ENCODE measurements at places on chromosomes 6 and 20.

DNA sequence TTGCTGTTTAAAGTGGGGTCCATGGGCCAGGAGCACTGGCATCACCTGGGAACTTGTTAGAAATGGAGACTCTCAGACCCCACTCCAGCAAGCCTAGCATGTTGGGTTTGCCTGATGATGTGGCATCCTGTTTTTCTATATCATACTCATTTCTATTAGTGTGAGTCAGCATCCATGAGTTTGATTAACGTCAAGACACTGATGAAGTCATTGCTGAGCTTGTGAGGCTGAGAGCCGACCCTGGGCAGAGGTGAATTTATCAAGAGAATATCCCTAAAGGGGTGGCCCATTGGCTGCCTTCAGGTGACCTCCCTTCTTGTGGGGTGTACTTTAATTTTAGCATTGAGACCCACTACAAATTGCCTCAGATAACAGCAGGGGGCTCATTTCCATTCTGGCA lies 43.4 kb upstream of the RNF144B start:
- no peak for DNase-seq

- DNase-seq = no peak
Measured at GRCh38 chr20:32546918-32547752, 38.0 kb downstream of the NOL4L start.

DNA sequence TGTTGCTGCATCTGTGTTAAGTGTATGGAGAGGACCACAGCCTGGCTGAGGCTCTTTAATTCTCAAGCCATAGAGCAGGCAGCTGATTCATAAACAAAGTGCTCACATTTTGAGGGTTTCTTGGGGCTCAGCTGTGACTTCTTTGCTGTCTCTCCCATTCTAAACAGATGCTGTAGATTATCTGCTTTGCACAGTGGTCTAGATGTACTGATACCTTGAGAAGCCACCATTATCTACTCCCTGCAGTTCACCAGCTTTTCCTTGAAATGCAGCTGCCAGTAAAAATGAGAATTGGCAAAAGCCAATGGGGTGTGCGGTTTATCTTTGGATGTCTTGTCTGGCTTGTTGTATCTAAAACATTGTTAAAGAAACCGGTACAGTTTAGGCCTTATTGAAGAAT lies 5.2 kb upstream of the CNR1 start:
- no peak for DNase-seq

DNA sequence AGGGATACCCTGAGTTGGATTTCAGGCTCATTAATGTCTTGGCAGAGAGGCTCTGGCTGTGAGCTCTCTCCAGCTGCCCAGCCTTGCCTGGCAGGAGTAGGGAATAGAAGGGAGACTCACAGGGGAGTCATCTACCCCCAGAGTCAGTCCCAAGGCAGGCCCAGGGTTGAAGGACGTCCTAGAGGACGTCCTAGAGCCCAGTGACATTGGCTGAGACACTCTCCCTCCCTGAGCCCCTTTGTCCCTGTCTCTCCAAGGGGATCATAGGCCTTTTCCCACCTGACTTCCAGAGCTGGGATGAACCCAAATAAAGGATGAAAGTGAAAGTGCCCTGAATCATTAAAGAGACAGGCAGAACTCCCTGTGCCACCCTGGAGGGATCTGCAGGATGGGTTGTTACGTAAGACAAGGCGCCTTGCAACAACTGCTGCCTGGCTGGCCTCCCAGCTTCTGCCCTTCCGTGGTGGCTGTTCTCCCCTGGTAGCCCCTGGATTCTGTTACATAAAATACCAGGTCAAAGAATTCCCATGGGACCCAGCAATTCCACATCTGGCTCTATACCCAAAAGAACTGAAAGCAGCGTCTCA lies 53.6 kb upstream of the SIRPA start:
- no peak for DNase-seq

GRCh38 chr6:40334496-40335270 lies 252.5 kb downstream of the LRFN2 start:
- no peak for DNase-seq

GRCh38 chr6:24536466-24536865 lies 41.7 kb downstream of the ALDH5A1 start:
- no peak for DNase-seq

DNA sequence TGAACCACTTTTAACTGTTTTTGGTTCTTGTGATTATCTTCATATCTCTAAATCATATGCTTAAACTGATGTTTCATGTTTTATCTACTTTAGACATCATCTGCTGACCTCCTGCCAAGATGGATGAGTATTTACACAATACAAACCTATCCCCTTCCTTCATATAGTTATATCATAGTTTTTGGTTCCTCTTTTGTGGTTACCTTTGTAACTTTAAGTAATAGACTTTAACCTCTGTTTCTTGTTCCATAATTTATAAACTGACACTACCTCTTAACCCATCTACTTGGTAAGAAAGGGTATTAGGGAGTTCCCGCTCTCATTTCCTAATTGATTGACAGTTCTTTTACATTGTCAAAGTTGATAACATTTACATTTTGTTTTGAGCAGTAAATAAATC lies 11.9 kb downstream of the PCMT1 start:
- DNase-seq = no peak

DNA sequence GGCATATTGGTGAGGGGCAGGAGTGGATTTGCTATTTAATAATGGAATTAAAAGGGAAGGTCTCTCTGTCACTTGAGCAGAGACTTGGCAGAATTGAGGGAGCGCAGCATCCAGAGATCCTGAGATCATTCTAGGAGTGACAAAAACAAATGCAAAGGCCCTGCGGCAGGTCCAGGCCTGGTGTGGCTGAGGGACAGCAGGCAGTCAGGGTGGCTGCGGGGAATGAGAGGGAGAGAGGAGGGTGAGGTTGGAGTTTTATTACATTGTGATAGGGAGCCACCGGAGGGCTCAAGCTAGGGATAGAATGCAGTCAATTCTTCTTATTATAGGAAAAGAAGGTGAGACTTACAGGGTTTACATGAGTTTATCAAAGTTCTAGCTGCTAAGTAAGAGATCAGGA lies 59.5 kb upstream of the PBOV1 start:
- DNase-seq = no peak

GRCh38 chr6:153108315-153108714 lies 22.8 kb downstream of the RGS17 start:
- no peak for DNase-seq

GRCh38 chr6:41896281-41896680 lies 1.1 kb upstream of the USP49 start:
- DNase-seq = no peak

GRCh38 chr20:45444050-45444449 lies 25.5 kb upstream of the WFDC2 start:
- peak; percentile 20 for DNase-seq

DNA sequence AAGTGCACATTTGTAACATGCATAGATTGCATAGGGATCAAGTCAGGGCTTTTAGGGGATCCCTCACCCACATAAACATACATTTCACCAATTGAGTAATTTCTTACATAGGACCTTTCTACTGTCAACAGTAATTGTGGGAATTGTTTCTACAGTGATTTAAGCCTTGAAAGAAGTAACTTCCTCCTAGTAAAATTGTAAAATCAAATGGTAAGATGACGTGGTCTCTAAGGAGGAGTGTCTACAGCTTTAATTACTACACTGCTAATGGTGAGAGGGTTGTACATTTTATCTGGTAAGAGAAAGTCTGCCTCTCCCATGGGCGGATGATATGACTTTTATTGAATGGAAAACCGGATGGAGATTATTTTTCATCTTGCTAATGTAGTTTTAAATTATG lies 98.0 kb downstream of the RPP40 start:
- no peak for DNase-seq

DNA sequence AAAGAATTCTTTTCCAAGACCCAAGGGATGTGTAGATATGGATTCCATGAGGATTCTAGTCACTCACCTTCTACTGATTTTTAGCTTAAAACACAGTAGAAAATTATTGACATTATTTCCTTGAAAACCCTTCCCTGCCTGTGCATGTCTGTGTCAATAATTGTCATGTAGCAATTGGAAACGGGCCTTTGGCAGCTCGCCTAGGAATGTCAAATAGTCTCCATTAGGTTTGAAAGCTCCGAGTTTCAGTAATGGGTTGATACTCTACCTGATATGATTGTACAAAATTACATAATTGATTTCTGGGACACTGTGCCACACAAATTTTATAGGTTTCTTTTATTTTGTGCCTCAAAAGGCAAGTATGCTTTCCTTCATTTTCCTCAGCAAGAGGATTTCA lies 515.2 kb upstream of the ARID1B start:
- DNase-seq = no peak

DNA sequence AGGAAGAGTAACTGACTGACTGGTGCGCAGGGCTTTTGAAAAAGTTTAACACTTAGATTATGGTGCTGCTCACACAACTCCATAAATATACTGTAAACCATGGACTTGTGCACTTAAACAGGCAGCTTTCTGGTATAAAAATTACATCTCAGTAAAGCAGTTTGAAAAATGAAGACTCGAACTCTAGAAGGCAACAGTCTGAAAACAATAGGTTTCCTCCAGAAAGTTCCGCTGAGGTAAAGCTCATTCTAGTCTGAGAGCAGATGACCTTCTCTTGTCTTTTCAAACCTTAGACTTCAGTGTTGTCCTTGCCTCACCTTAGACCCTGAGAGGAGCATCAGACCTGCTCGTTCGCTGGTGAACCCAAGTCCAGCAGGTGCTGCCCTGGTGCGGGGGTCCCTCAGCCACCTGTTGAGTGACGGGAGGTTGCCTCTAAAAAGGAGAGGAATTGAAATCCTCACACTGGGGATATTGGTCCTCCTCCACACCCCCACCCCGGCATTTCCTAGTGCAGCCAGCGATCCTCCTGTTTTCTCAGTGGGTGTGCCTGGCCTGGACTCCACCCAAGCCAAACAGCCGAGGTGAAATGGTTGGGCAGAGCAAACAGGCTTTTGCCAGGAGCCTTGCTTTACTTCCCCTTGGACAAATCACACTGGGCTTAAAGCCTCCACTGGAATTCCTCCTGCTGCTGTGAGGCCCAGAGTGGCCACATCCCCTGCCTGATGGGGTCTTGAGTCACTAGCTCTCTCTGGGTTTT lies 14.7 kb upstream of the PYGB start:
- no peak for DNase-seq

DNA sequence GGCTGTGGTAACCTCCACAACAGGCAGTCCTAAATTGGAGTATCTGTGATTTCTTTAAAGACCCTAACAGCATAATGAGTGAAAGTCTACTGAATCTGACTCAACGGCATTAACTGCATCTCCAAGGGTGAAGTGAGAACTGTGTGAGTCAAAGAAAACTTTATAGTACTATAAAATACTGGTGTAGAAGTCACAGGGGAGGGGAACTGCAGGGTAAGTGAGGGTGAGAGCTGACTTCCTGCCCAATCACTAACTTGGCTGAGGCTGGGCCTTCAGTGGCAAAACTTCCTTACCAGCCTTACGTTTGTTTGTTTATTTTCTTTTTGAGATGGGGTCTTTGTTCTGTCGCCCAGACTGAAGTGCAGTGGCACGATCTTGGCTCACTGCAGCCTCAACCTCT lies 109.8 kb downstream of the PTPRK start:
- no peak for DNase-seq

DNA sequence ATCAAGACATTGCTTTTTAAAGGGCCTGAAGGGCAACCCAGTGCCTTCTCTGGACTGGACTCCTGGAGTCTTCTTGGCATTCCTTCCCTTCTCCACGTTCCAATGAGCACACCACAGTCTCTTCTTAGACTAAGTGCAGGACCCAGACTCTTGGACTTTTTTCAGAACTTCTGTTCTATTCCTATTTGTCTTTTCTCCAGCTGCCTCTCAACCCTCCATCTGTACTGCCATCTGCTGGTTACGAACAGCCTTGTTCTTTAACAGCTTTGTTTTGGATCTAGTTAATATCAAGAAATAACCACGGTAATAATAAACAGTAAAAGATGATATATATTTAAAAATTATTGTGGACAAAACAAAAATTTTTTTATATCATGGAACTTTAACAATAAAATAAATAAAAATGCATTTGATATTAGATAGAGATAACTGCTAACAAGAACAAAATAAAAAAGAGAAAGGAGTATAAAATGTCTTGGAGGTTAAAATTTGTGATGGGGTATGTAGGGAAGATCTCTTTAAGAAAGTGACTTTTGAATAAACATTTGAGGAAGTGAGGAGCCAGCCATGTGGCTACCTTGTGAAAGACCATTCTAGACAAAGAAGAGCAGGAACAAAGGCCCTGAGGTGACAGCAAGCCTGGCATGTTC lies 105.1 kb upstream of the HCRTR2 start:
- DNase-seq = no peak

- DNase-seq = no peak
Measured at GRCh38 chr20:32682508-32682987, 8.8 kb upstream of the C20orf203 start.

DNA sequence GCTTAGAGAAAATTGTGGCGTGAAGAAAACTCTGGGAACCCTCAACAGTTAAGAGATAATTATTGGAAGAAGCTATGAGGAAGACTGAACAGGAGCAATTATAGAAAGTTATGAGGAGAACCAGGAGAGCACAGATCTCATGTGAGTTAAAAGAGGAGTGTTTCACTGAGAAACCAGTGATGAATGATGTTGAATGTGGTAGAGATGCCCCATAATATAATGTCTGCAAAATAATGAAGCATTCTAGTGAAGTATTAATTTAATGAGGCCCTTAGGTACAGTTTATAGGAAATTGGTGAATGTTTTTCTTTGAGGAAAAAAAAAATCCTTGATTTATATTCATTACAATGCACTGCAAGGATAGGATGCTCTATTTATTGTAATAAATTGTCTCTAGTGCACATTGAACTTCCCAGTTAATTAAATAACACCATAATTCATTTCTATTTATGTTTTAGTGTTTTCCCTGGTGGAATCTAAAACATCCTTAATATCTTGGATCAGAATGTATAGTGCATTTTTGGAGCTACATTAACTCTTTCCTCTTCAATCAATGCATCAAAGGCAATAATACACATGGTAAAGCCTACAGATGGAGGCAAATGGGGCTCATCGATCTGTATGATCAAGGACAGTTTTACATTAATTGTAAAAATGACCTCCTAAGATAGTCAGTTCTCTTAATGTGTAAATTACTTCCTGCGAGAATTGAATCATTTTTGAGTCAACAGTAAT lies 91.4 kb upstream of the EYS start:
- DNase-seq = no peak

DNA sequence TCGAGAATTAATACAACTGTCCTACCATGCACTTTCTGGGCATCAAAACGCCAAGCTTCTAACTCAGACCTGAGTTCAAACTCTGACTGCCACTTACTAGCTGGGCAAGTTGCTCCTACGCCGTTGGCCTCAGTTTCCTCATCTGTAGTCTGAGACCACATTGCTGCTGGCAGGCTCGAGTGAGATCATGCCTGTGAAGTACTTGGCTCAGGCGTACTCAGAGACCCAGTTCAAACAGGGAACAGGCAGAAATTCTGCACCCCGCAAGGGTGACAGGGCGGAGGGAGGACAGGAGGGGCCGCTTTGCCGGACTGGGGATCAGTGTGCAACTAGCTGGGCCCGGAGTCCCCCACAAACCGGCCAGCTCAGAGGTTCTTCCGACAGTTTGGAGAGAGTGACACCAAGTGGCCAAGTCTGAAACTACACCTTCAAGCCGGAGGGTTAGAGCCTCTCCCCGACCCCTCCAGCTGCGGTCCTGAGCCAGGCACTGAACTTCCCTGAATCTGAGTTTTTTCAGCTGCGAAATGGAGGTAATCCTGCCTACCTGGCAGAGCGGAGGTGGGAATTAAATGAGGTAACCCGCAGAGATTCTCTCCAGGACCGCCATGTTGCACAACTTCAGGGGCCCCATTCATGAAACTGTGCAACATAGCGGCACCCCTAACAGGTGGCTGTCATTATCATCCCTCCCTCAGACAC lies 46.0 kb upstream of the PTPN1 start:
- peak; percentile 32 for DNase-seq

GRCh38 chr6:72857791-72858585 lies 236.1 kb downstream of the KCNQ5 start:
- DNase-seq = no peak

GRCh38 chr6:4271761-4272470 lies 136.5 kb upstream of the ECI2 start:
- no peak for DNase-seq
